ENCODE measurements at places on chromosomes 7 and 10. TPM values are rescaled to one million over a fixed set of nuclear protein-coding genes. Genes with fewer than 3 reads are reported as not detected.

DNA sequence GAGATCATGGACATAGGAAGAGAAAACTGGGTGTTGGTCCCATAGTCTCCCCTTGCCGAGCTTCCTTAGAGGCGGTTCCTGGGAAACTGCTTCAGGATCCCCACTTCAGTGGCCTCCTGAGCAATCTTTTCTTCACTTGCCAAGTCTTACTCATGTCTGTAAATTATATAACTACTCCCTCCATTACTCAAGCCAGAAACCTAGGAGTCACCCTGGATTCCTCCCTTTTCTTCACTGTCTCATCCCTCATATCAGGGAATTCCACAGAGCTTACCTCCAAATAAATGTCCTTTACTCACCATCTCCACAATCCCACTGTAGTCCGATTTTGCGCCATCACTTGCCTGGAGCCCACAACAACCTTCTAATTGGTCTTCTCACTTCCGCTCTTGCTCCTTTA is 29.1 kb upstream of the TRUB1 start:
- no peaks in the 10 kb centered on the region for H3K4me1 ChIP-seq
- no peaks in the 10 kb centered on the region for H3K27me3 ChIP-seq
- H3K27ac ChIP-seq: no peak overlapping the region
- H3K36me3 ChIP-seq: no peaks in the 10 kb centered on the region

The SLIT1 gene
- total RNA-seq: 0.49 TPM

DNA sequence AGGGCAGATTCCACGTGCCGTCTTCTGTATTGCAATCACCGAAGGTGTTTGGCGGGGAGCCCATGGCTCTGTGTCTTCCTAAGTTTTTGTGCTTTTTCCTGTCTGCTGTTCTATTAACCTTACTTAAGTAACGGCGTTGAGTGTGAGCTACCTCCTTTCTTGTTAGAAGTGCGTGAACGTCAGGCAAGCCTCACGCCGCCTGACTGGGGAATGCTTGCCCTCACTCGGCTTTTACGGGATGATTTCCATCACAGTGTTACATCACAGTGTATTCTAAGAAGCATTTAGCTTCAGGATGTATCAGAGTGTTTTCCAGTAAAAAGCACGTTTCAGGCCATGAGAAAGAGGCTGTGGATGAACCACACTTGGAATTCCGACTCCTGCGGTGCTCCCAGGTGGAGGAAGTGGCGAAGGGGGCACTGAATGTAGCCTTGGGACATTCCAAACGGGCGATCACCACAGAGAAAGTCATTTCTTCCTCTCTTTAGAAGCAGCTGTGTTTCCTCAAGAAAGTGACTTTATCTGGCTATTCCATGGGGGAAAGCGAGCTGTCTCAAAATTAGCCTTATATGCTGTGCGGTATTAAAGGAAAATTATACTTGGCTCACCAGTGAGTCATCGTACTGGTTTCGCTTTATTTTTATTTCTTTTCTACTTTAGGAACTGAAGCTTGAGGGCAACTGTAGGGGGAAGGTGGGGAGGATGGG is 290.7 kb downstream of the KLF6 start:
- no peak for DNase-seq
- H3K4me3 ChIP-seq: peak overlapping the region; percentile 15
- H3K27ac ChIP-seq: peak overlapping the region; percentile 77
- H3K27me3 ChIP-seq: no peaks in the 10 kb centered on the region
- no peaks in the 10 kb centered on the region for H3K4me1 ChIP-seq
- no peaks in the 10 kb centered on the region for H3K36me3 ChIP-seq

DNA sequence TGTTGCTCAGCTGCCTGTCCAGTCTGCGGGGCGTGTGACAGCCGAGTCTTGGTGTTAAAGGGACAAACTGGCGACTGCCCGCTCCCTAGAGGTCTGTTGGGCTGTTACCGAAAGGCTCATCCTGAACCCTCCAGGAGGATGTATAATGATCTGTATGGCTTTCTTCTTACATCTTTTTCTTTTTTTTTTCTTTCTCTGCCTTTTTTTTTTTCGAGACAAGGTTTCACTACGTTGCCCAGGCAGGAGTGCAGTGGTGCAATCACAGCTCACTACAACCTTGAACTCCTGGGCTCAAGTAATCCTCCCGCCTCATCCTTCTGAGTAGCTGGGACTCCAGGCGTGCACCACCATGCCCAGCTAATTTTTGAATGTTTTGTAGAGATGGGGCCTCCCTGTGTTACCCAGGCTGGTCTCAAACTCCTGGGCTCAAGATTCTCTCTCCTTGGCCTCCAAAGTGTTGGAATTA is 857 bp downstream of the INTS15 start:
- H3K27ac ChIP-seq: peak overlapping the region; percentile 83
- H3K4me1 ChIP-seq: peaks cover 23% of the 10 kb centered on the region
- peak overlapping the region; percentile 70 for H3K4me3 ChIP-seq
- H3K27me3 ChIP-seq: no peaks in the 10 kb centered on the region

The ALOX5 gene
- total RNA-seq: 22.8 TPM

DNA sequence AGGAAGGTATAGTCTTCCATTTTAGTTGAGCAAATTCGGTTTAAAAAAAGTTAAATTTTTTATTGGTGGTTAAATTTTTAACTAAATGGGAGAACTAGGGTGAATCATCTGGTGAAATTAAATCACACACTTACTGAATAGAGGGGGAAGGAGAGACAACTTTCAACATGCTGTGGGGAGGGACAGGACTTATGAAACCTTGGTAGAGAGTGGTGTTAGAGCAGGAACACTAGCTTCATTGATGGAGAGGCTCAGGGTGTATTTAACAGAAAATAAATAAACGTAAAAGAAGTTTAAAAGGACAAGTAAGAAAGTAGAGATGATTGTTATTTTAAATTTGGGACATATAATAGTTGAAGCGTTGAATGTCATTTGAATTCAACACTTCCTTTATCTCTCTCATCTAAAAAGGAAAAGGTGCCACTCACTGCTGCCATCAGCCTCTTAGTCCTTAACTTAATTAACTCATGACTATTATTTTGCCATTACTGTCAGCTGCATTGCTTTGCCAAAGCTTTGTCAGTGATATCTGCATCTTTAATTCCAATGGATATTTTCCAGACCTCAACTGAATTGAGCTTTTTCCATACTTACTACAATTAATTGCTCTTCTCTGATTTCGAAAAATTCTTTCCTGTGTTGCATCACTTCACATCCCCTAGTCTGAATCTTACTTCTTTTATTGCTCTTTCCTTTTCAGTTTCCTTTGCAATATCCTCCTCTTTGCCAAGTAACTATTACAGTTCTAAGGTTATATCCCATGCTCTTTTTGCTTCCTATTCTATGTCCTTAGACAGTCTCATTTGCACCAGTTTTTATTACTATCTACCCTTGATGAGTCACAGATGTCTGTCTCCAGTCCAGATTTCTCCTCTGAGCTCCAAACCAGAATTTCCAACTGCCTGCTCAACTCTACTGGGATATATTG is 71.7 kb downstream of the GNAT3 start:
- no peaks in the 10 kb centered on the region for H3K4me1 ChIP-seq
- no peak for DNase-seq
- H3K27me3 ChIP-seq: no peaks in the 10 kb centered on the region
- no peak overlapping the region for H3K27ac ChIP-seq
- no peaks in the 10 kb centered on the region for H3K36me3 ChIP-seq

The GPR158 gene
- 0.49 TPM for total RNA-seq

The STYXL1 gene
- total RNA-seq: 27.3 TPM

DNA sequence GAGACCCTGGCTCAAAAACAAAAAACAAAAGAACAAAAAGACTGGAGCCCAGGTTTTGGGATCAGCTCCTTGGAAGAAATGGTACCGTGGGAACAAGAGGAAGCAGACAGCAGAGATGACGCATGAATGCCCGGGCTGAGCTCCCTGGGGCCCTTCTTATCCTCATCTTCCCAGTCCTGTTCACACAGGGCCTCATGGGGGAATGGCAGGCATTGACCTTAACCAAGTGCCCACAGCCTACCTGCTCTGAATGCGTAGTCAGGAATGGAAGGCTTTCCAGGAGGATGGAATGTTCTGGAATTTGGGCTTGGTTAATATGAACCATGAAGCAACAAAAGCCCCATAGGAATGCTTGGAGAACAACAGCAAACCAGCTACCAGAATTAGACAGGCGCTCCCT is 154.7 kb downstream of the PRPF18 start:
- no peaks in the 10 kb centered on the region for H3K27me3 ChIP-seq
- H3K4me3 ChIP-seq: no peak overlapping the region
- DNase-seq: no peak
- peaks cover 8% of the 10 kb centered on the region for H3K36me3 ChIP-seq
- H3K27ac ChIP-seq: no peak overlapping the region

DNA sequence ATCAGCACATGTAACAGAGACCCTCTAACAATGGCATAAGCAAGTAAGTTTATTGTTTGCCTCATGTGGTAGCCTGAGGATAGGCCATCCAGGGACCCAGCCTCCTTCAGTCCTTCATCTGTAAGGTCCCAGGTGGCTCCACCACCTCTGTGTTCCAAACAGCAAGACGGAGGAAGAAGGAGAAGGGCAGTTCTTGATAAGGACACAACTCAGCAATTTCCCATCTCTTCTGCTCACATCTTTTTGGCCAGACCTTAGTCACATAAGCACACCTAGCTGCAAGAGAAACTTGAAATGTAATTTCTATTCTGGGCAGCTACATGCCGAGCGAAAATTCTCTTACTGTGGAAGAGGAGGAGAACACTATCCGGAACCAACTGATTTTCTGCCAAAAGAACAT is 33.9 kb downstream of the DCLRE1A start:
- no peaks in the 10 kb centered on the region for H3K4me1 ChIP-seq
- H3K27ac ChIP-seq: no peak overlapping the region
- no peaks in the 10 kb centered on the region for H3K36me3 ChIP-seq
- no peaks in the 10 kb centered on the region for H3K27me3 ChIP-seq

The SHH gene
- total RNA-seq: 0.25 TPM

The GRID2IP gene
- total RNA-seq: not detected

- H3K27ac ChIP-seq: peak overlapping the region; percentile 40
- peaks cover 34% of the 10 kb centered on the region for H3K4me1 ChIP-seq
- no peak overlapping the region for H3K4me3 ChIP-seq
- DNase-seq: no peak
- H3K27me3 ChIP-seq: no peaks in the 10 kb centered on the region
These were observed 101.8 kb downstream of the SAMD9 start for GRCh38 chr7:93015779-93016481.

DNA sequence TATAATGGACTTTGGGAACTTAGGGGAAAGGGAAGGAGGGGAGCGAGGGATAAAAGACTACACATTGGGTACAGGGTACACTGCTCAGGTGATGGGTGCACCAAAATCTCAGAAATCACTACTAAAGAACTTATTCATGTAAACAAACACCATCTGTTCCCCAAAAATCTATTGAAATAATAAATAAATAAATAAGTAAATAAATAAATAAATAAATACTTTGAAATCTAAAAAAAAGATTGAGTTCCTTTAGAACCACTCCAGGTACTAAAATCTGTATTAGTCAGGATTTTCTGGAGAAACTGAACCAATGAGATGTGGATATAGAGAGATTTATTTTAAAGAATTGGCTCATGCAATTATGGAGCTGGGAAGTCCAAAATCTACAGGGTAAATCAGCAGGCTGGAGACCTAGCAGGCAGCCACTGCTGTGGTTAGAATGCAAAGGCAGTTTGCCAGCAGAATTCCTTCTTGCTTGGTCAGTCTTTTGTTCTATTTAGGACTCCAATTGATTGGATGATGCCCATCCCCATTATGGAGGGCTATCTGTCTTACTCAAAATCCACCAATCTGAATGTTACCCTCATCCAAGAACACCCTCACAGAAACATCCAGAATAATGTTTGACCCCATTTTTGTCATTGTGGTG is 8.9 kb downstream of the IGFBP1 start:
- H3K36me3 ChIP-seq: no peaks in the 10 kb centered on the region
- no peaks in the 10 kb centered on the region for H3K4me1 ChIP-seq
- H3K4me3 ChIP-seq: no peak overlapping the region
- no peak overlapping the region for H3K27ac ChIP-seq
- no peak for DNase-seq

The TLX1 gene
- not detected for total RNA-seq

DNA sequence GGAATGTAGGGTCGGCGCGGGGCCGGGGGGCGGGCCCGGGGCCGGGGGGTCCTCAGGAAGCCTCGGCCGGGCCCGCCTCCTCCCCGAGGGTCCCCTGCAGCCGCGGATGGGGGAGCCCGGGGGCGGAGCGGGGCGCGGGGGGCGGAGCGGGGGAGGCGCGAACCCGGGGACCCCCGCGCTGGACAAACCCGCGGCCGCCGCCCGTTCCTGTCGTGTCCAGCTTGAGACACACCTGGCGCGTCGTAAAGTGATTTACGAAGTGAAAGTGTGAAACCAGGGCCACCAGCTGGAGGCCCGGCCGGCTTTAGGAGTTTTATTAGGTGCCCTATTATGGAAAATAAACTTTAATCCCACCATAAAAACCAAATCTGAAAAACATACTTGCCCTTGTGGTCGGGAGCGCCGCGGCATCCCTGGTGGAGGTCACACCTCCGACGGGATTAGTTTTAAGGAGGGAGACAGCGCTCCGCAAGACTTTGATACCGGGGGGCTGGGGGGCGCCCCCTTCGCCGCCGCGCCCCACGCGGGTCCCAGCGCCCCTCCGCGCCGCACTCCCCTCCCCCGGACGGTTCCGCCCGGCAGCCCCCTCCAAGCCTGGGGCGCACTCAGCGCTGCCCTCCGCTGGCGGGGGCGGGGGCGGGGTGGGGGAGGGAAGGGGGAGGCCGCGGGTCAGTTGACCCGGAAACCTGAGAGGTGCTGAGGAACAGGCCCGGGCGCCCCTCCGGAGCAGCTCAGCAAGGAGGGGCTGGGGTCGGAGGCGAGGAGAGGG is 10.3 kb downstream of the MNX1 start:
- peaks cover 44% of the 10 kb centered on the region for H3K4me1 ChIP-seq
- H3K27ac ChIP-seq: no peak overlapping the region
- H3K36me3 ChIP-seq: no peaks in the 10 kb centered on the region
- H3K4me3 ChIP-seq: peak overlapping the region; percentile 46
- no peak for DNase-seq
- peaks cover 23% of the 10 kb centered on the region for H3K27me3 ChIP-seq

DNA sequence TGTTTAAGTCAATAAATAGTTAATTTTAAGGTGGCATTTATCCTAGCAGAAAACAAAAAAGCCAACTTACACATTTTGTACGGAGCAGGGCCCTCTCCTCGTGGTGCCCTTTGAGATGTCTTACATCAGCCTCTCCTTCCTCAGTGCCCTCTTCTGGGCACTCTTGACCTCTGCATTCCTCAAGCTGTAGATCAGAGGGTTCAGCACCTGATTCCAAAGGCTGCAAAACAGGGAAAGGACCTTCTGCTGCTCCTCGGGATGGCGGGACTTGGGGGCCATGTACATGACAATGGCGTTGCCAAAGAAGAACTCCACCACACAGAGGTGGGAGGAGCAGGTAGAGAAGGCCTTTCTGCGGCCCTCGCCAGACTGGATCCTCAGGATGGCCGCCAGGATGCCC is 4.6 kb upstream of the OR2A14 start:
- no peak overlapping the region for H3K27ac ChIP-seq
- no peaks in the 10 kb centered on the region for H3K36me3 ChIP-seq
- H3K27me3 ChIP-seq: no peaks in the 10 kb centered on the region
- DNase-seq: no peak
- H3K4me3 ChIP-seq: no peak overlapping the region

DNA sequence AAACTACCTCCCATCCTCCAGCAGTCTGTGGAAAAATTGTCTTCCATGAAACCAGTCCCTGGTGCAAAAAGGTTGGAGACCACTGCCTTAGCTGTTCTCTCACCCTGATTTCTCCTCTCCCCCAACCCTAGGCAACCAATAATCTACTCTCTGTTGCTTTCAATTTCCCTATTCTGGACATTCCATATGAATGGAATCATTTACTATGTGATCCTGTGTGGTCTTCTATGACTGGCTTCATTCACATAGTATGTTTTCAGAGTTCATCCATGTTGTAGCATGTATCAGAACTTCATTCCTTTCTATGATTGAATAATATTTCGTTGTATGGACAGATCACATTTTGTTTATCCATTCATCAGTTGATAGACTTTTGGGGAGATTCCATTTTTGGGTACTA is 38.3 kb upstream of the DLG5 start:
- H3K4me1 ChIP-seq: peaks cover 8% of the 10 kb centered on the region
- H3K36me3 ChIP-seq: no peaks in the 10 kb centered on the region
- no peaks in the 10 kb centered on the region for H3K27me3 ChIP-seq
- H3K4me3 ChIP-seq: no peak overlapping the region
- no peak overlapping the region for H3K27ac ChIP-seq
